ENCODE measurements at places on chromosomes 2 and 18.

- no peak for DNase-seq
Measured at GRCh38 chr2:64284751-64285150, 140.5 kb upstream of the PELI1 start.

DNA sequence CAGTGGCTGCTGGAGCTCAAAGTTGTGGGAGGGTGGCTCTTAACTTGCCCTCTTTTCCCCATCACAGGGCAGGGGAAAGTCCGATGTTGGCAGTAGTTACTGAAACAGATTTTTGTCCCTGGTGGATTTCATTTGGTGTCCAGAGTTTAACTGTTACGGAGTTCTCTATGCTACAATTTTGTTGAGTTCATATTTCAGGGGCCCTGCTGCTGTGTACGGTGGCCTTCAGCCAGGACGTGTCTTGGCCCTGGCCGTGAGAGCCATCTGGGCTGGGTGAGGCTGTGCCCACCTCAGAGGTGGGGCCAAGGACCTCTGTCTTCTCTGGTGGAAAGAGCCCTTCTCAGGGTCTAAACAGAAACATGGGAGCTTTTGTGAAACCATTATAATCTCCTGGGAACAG is 67.4 kb downstream of the SH3YL1 start:
- DNase-seq, result no peak

- no peak for DNase-seq
Measured at GRCh38 chr2:177161741-177162460, 50.7 kb upstream of the HNRNPA3 start.

DNA sequence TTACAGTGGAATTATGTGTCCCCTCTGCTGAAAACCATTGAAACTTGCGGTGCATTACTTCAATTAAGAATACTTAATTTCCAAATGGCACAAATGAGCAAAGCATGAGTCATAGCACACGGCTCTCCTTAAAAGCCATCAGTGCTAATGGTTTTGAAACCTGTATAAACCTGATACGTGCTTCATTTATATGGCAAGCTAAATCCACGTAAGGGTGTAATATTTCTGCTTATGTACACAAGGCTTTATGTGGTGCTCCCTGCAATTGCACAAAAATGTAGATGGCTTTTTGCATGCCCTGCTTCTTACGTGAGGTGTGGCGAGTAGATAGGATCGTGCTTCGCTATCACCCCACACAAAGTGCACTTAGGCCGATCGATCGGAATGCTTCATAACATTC is 840.9 kb downstream of the GALR1 start:
- DNase-seq, result no peak

GRCh38 chr2:79511320-79511951 is 1.4 kb upstream of the CTNNA2 start:
- no peak for DNase-seq

DNA sequence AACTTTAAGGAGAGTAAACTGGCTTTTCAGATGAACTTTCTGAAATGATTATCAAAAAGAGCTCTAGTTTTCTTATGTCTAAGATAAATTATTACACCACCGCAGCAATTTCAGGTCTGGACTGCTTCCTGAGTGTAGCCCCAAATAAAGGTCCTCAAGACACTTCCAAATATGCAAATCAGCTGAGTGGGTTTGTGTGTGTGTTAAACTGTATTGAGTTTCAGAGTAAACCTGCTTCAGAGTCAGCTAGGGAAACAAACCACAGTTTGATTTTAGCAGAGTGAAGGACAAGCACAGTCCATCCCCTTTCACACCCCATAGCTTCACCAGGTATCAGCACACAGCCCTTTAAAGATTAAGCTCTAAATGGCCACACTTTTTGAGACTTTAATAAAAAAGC is 168.7 kb downstream of the NRXN1 start:
- no peak for DNase-seq

- DNase-seq, result no peak
Measured at GRCh38 chr2:225994748-225995405, 595.4 kb downstream of the NYAP2 start.

DNA sequence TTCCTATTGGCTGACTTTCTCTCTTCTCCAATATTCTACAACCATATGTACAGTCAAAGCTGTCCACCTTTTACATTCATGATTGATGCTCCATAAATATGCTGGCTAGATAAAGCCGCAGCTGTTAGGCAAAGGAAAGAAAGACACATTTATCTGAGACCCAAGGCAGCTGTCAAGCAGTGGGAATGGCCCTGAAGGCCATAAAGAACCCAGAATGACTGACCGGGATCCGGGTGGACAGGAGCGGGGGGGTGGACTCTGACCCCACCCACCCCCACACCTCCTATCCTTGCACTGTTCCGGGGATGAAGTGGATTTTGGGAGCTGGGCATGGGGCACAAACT is 116.4 kb downstream of the RTP5 start:
- DNase-seq, result no peak

DNA sequence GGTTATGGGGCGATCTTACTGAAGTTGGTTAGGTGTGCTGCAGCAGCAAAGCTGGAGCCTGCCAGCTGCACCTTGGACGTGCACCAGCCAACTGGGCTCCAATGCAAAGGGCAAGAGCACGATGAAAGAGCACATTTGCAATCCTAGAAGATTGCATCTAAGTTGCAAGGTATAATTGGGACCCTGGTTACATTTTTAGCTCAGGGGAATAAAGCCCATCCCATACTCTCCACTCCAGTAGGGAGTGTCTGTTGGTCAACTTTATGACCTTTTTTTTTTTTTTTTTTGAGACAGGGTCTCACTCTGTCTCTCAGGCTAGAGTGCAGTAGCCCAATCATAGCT is 22.2 kb upstream of the GPR55 start:
- no peak for DNase-seq

GRCh38 chr18:50092245-50092805 is 102.6 kb downstream of the MYO5B start:
- no peak for DNase-seq

GRCh38 chr2:231644426-231644825 is 51.8 kb downstream of the TEX44 start:
- no peak for DNase-seq

GRCh38 chr2:216477283-216478035 is 21.2 kb upstream of the RPL37A start:
- no peak for DNase-seq

- no peak for DNase-seq
Measured at GRCh38 chr2:152068226-152068625, 30.6 kb downstream of the CACNB4 start.
